Thymus (tissue), 14 donors: ENCODE measurements at places on chromosomes 2 and 18.
A peak's percentile ranks its signal among the peaks of the same experiment; 100 is the strongest.

GRCh38 chr2:217396165-217396564 lies 536.3 kb upstream of the TNP1 start:
- no peak for DNase-seq

DNA sequence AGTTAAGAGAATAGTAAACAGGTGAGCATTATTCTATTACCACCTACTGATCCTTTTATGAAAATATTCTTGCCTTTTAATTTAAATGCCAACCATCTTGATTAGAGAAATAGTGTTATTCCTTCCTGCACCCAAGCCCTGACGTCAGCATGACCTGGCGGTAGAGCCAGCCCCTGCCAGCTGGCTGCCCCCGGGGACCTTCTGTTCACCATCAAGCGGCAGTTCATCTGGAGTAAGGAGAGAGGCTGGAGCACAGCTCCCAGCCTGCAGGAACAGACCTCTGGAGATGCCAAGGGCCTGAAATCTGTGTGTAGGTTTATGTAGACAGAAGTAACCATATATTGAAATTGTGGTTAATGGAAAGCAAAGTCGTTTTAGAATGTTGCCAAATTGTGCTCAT lies 171.8 kb downstream of the GBX2 start:
- no peak for DNase-seq

DNA sequence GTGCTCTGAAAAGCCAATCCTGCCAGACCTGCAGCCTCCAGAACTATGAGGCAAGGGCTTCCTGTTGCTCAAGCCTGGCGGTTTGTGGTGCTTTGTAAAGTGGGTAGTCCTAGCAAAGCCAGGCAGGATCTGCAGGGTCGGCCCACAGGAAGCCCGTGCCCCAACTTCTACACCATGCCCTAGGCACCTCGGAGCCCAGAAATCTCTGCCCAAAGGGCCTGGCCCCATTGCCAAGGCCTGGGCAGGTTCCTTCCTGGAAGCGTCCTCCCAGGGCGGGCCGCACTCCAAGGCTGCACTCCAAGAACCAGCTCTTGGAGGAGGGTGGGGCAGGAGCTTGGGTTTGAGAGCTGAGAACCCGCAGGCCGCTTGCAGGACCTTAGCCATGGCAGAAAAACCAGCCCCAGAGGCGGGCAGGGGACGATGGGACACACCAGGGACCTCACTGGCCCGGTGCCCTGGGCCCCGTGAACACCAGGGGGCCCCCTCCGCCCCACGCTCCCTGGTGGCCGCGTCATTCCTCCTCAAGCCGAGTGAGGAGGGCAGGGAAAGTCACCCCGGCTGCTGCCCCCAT lies 37.2 kb upstream of the ID2 start:
- DNase-seq: peak; percentile 37

DNA sequence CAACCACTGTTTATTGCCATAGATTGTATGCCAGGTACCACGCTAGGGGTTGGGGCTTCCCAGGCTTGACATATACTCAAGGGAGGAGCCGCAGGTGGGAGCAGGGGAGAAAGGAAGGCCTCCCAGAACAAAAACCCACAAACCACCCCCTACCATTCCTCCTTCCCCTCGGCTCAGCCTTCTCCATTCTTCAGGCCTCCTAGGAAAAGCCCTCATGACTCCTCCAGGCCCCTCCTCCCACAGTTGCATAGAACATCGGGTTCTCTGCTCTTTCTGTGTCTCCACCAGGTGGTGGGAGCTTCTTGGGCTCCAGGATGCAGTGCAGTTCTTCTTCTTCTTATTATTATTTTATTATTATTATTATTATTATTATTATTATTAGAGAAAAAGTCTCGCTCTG lies 80.3 kb downstream of the ZFP36L2 start:
- no peak for DNase-seq

GRCh38 chr2:68458981-68459380 lies 8.1 kb downstream of the FBXO48 start:
- no peak for DNase-seq

- no peak for DNase-seq
These were observed 1.8 kb upstream of the DRC1 start for GRCh38 chr2:26399771-26400376.

GRCh38 chr2:235527806-235528469 lies 34.1 kb downstream of the AGAP1 start:
- no peak for DNase-seq

GRCh38 chr2:188079196-188079595 lies 212.5 kb upstream of the GULP1 start:
- DNase-seq: no peak

DNA sequence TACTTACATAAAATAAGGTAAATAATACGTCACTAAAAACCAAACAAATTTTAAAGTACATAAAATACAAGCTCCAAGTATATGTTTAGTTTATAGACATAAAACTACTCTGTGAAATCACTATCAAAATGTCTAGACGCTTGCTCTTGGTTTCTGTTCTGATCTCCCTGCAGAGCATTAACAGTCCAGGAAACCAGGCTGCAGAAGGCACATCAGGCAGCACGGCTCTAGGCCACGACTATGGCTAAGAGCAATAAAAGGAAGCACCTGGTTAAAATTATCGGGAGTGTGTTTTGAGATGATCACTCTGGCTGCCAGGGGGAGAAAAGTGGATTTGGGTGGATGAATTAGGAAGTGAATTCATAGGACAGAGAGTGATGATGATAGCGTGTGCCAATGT lies 196.0 kb upstream of the SPHKAP start:
- no peak for DNase-seq

GRCh38 chr2:145592361-145592760 lies 1072.4 kb upstream of the ZEB2 start:
- DNase-seq: no peak

GRCh38 chr2:24658531-24659202 lies 134.5 kb downstream of the PTRHD1 start:
- DNase-seq: no peak

- DNase-seq: no peak
These were observed 15.8 kb downstream of the HNRNPLL start for GRCh38 chr2:38586931-38587330.

DNA sequence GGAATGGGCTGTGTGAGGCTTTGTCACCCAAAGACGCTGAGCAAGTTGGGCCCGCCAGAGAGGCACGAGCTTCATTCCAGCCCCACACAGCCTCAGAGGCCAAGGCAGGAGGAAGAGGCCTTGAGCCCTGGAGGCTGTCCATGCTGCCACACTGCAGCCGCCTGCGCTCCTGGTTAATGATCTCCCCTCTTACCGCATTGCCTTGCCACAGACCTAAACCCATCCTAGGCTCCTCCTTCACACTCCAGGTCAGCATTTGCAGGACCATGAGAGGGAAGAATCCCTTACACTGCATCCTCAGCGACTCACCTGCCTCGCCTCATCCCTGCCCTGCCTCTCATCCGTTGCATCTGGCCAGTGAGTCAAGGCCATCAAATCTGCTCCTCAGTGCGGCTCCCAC lies 24.6 kb downstream of the KIF3C start:
- DNase-seq: no peak

GRCh38 chr2:25311865-25312575 lies 29.7 kb downstream of the DNMT3A start:
- no peak for DNase-seq

DNA sequence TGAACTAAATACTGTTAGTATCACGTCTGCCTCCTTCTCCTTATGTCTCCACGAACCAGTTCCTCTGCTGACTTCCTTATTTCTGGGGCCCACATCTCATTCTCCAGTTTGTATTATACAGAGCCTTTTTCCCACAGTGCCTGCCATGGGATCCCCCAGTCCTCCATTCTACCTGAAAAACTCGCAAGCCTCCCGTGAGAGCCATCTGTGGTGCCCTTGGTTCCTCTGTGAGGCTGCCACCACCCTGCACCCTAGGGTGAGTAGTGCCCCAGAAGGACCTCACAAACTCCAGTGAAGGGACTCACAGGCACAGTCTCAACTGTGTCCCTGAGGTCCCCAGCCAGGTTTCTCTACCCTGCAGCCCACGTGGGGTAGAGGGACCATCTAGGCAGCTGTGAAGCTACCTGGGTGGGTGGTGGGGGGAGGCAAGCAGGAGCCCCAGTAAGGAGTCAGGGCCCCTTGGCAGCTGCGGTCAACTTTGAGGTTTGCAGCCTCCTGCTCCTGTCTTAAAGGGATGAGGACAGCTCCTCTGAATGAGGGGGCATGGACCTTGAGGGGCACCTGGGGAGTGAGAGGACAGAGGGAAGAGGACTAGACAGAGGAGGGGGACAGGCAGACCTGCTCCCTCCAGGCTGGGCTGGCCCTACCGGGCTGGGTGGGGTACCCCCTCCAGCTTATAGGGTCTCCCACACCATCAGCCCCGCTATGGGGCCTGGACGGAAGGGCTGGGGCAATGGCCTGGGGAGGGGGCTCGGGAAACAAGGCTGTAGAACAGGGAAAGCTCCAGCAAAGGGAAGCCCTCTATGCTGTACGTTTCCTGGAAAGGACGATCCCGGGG lies 1.0 kb downstream of the PSTPIP2 start:
- peak; percentile 55 for DNase-seq

- no peak for DNase-seq
These were observed 110.2 kb upstream of the THOC1 start for GRCh38 chr18:378079-378478.

DNA sequence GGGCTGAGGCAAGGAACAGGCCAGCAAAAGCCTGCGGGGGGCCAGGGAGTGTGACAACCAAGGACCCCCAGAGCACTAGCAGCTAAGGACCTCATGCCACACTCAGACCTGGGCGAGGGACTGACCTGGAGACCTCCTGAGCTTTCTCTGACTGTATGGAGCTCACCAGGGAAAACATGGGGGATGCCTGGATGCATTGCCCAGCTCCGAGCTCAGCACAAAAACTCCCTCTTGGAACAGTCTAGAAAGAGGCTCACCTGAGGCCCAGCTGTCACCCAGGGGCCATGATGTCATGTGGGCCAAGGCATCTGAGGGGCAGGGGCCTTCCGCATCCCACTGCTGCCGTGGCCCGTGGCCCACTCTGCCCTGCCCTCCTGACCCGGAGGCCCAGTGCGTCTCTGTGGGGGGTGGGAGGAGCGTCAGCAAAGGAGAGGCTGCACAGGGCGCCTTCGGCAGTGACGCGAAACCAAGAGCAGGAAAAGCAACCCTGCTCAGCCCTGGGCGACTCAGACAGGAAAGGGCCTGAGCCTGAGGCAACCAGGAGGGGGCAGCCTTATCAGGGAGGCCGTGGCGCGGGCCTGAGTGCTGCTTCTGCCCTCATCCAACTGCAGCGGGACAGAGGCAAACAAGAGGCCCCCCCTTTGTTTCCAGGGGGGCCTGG lies 57.3 kb upstream of the ALPP start:
- DNase-seq: peak; percentile 77

- DNase-seq: no peak
These were observed 132.0 kb downstream of the SNTG2 start for GRCh38 chr2:1082456-1083205.

GRCh38 chr2:20401489-20401835 lies 45.4 kb upstream of the RHOB start:
- no peak for DNase-seq

DNA sequence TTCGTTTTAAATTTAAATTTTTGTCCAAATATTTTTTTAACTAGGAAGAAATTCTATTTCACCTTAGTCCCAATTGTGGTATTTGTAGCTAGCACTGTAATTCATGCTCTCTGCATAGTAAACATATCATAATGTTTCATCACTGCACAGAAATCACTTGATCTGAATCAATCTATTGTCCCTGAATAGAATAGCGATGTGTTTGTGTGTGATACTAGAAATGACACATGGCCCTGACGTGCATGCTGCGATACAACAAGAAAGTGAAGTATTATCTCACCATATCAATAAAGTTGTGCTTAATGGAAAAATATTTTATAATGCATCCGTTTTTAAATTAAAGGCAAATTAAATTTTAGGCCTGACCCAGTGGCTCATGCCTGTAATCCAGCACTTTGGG lies 10.0 kb downstream of the TTL start:
- DNase-seq: no peak

DNA sequence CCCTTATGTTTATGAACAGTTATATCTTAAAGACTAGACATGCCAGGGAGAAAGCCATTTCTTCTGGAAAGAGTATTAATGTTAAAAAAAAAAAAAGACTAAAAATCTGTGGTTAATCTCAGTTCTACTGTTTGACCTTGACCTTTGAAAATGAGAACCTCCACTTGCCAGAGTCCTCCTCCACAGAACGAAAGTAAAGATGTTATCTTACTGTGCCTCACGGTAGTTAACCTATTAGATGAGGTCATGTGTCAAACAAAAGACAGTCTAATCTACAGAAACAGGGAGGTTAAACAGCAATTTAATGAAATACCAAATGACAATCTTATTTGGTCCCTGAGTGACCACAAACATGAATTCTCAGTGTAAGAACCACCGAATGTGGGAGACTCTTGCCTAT lies 51.2 kb downstream of the SLC14A2 start:
- DNase-seq: no peak

DNA sequence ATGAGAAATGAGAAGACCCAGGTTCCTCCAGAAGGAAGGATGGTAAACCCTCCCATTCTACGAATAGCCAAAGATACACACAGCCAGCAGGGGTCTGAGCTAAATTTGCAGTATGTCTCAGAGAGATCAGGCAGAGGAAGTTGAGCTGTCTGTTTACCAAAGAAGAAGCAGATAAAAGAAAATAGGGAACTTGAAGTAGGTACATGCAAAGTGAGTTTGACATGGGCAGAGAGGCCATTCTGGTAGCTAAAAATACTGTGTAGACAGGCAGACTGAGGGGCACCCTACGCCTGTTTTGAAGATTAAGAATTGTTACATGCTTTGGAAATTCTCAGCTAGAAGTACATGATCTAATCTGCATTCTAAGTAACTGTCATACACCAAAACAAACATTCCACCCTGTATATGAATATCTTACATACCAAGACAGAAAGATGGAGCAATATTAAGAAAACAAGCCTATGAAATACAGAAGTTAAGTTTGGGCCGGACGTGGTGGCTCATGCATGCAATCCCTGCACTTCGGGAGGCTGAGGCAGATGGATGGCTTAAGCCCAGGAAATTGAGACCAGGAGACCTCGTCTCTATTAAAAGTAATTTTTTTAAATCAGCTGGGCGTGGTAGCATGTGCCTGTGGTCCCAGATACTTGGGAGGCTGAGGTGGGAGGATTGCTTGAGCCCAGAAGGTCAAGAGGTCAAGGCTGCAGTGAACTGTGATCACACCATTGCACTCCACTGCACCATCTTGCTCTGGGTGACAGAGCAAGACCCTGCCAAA lies 157.9 kb downstream of the ANKRD44 start:
- no peak for DNase-seq
